Kidney (tissue), 22 donors: ENCODE measurements at places on chromosomes 2 and 18.

- H3K4me1 ChIP-seq, result peaks cover 2% of the 10 kb centered on the region
- no peak overlapping the region for H3K4me3 ChIP-seq
- H3K36me3 ChIP-seq, result no peaks in the 10 kb centered on the region
- peaks cover 2% of the 10 kb centered on the region for H3K27me3 ChIP-seq
- H3K27ac ChIP-seq, result no peak overlapping the region
These were observed 597 bp upstream of the TEKT4 start for GRCh38 chr2:94870440-94871225.

DNA sequence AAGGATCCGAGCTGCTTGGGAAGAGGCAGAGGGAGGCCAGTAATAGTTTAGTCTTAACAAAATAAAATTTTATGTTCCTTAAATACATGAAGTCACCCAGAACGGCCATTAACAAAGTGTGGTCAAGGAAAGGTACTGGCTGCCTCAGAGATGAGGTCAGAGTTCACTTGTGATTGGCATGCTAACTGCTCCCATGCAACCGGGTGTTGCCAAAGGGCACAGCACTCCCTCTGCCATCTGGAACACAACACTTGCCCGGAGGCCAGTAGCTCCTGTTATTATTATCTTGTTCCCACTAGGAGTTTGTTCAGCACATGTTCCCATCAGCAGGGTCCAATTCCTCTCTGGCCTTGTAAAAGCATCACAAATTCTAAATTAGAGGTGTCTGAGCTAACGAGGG is 207.0 kb downstream of the CYP26B1 start:
- DNase-seq, result no peak
- no peaks in the 10 kb centered on the region for H3K4me1 ChIP-seq
- no peak overlapping the region for H3K27ac ChIP-seq
- H3K4me3 ChIP-seq, result no peak overlapping the region

GRCh38 chr2:239259173-239259572 is 141.6 kb downstream of the HDAC4 start:
- DNase-seq, result peak; percentile 46
- no peaks in the 10 kb centered on the region for H3K4me1 ChIP-seq
- H3K27me3 ChIP-seq, result no peaks in the 10 kb centered on the region
- no peak overlapping the region for H3K4me3 ChIP-seq
- H3K27ac ChIP-seq, result no peak overlapping the region
- H3K36me3 ChIP-seq, result no peaks in the 10 kb centered on the region

DNA sequence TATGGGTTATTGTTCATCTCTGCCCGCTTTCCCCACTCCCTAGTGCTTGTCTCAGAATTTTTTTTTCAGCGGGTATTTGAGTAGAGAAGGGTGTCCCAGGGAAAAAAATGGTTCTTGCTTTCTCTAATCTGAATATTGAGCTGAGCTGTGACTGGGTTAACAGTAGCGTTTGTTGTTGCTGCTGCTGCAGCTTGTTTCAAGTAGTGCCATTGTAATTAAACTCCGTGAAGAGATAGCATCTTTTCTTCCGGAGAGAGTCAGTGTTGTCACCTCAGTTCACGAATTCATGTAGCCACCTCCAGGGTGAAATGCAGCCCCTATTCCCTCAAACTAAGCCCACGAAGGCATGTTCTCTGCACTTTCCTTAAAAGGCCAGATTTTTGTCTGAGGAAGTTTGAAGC is 1.5 kb upstream of the AAK1 start:
- DNase-seq, result no peak
- H3K4me3 ChIP-seq, result peak overlapping the region; percentile 98
- H3K4me1 ChIP-seq, result peaks cover 4% of the 10 kb centered on the region
- H3K36me3 ChIP-seq, result no peaks in the 10 kb centered on the region
- H3K27me3 ChIP-seq, result no peaks in the 10 kb centered on the region
- no peak overlapping the region for H3K27ac ChIP-seq

DNA sequence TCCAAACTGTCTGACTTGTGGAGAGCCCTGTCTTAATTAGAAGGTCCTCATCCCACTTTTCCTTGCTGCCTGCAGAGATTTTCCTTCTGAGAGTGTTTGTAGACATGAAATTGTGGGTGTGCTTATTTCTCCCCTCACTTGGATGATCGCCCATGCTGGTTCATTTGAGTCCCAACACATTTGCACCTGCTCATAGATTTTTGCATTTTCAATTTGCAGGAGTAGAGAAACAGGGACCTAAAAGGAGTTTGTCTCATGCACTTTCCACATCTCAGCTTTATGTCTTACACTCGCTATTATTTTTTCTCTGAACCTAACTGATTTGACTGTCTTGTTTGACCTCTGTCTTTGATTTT is 33.2 kb upstream of the FHL2 start:
- no peaks in the 10 kb centered on the region for H3K36me3 ChIP-seq
- no peak overlapping the region for H3K4me3 ChIP-seq
- no peaks in the 10 kb centered on the region for H3K4me1 ChIP-seq
- no peak for DNase-seq
- H3K27me3 ChIP-seq, result no peaks in the 10 kb centered on the region

- H3K27me3 ChIP-seq, result no peaks in the 10 kb centered on the region
- no peak for DNase-seq
- no peak overlapping the region for H3K27ac ChIP-seq
- H3K36me3 ChIP-seq, result no peaks in the 10 kb centered on the region
- H3K4me1 ChIP-seq, result no peaks in the 10 kb centered on the region
These were observed 124.9 kb downstream of the B3GNT2 start for GRCh38 chr2:62320657-62321357.

DNA sequence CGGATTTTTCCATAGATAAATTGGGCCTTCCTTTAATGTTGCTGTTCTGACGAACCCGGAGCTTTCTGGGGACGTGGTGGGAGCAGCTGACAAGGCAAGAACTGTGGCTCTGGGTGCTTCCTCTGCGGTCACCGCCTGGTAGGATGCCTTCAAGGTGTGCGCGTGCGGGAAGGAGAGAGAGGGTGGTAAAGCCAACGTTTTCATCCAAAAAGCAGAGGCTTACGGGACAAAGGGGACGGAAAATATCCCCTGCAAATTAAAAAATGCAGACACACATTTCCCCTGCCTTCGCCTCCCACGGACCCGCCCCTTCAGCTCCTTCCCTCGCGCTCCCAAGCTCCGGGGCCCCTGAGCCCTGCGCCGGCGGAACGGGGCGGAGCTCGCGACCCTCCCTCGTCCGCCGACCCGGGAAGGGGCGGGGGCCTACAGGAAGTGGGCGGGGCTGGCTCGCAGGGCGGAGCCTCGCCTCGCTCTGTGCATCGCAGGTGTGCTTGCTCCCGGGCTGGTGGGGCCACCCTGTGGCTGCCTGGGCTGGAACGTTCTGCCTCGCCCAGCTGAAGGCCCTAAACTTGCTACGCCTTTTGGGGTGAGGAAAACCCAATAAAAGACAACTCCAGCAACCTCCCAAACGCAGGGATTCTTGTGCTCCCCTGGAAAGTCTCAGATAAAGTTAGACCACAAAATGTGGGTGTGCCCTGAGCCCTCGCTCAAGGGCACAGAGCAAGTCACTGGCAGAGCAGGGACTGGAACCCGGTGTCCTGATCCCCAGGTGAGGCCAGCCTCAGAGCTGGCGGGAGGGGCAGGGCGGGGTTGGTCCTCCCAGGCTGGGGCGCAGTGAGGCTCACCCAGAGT is 25.4 kb upstream of the SLC66A3 start:
- DNase-seq, result peak; percentile 93
- no peaks in the 10 kb centered on the region for H3K36me3 ChIP-seq
- peak overlapping the region; percentile 49 for H3K27ac ChIP-seq
- H3K4me3 ChIP-seq, result peak overlapping the region; percentile 51

DNA sequence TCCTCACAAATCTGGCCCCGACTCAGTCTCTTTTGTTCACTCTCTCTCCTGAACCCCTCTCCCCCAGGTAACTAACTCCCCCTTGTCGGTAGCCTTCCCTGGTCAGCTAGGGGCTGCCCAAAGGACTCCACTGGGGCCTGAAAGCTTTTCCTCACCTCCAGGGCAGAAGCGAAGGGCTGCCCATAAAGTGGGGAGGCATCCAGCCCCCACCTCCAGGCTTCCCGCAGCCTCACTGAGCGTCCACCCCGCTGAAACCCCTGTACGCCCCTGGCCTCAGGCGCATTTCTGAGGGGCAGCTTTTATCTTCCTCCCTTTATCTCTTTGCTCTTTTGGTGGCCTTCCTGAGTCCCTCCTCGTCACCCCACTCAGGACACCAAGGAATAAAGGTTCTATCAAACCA is 249.3 kb downstream of the CYP26B1 start:
- DNase-seq, result no peak
- no peaks in the 10 kb centered on the region for H3K4me1 ChIP-seq
- no peaks in the 10 kb centered on the region for H3K27me3 ChIP-seq
- no peak overlapping the region for H3K27ac ChIP-seq
- no peak overlapping the region for H3K4me3 ChIP-seq

- no peaks in the 10 kb centered on the region for H3K27me3 ChIP-seq
- H3K4me1 ChIP-seq, result peaks cover 4% of the 10 kb centered on the region
- H3K4me3 ChIP-seq, result no peak overlapping the region
These were observed 43.5 kb upstream of the NPAS2 start for GRCh38 chr2:100776445-100776844.

- no peaks in the 10 kb centered on the region for H3K36me3 ChIP-seq
- H3K27me3 ChIP-seq, result no peaks in the 10 kb centered on the region
- no peak overlapping the region for H3K27ac ChIP-seq
- no peaks in the 10 kb centered on the region for H3K4me1 ChIP-seq
These were observed 19.6 kb downstream of the CAPN14 start for GRCh38 chr2:31197669-31198068.

- H3K27ac ChIP-seq, result no peak overlapping the region
- H3K4me3 ChIP-seq, result no peak overlapping the region
- no peaks in the 10 kb centered on the region for H3K27me3 ChIP-seq
- no peaks in the 10 kb centered on the region for H3K4me1 ChIP-seq
- H3K36me3 ChIP-seq, result no peaks in the 10 kb centered on the region
These were observed 208.7 kb downstream of the LOXHD1 start for GRCh38 chr18:46448347-46448746.

GRCh38 chr18:11040823-11041656 is 108.3 kb downstream of the PIEZO2 start:
- H3K4me3 ChIP-seq, result no peak overlapping the region
- DNase-seq, result peak; percentile 46
- no peaks in the 10 kb centered on the region for H3K27me3 ChIP-seq
- no peaks in the 10 kb centered on the region for H3K4me1 ChIP-seq

DNA sequence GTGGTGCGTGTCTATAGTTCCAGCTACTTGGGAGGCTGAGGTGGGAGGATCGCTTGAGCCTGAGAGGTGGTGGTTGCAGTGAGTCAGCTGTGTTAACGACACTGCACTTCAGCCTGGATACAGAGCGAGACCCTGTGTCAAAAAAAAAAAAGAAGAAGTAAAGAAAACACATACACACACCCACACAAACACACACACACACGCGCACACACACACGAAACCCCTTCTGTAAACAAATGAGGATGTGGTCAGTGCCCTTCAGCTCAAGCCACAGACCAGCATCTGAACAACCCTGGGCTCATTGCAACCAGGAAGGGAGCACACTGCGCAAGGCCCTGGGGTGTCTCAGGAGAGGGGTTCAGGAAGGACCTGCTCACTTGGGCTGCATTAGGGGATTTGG is 47.9 kb upstream of the KCNF1 start:
- no peaks in the 10 kb centered on the region for H3K36me3 ChIP-seq
- no peak for DNase-seq
- no peak overlapping the region for H3K4me3 ChIP-seq
- H3K4me1 ChIP-seq, result peaks cover 5% of the 10 kb centered on the region
- no peak overlapping the region for H3K27ac ChIP-seq

DNA sequence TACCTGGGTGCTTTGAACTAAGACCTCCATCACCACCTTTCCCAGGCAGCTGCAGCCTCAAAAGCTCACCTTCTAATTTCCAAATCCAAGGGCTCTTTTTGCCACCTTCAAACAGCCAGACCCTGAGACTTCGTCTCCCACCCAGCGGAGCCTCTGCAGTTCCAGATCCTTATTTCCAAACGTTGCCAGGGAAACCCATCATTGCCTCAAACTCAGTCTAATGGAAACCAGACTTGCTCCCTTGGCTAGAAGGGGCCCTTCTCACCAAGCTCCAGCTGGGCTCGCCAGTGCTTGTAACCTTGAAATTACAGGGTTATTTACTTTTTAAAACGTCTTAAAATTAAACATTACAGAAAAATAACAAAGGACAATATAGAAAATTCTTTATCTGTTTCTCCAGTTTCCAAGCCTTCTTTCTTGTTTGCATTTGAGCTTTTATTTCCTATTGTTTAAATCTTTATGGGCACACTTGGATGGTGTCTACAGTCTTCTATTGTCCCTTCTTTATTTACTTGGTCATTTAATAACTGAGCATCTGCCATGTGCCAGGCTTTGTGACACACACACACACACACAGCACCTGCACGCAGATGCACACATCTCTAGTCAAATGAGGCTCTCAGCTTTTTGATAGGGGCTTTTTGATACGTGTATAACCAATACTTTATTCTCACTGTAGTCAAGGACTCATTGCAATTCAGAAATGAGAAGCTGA is 36.1 kb downstream of the TRPM8 start:
- no peak for DNase-seq
- no peak overlapping the region for H3K27ac ChIP-seq
- H3K4me3 ChIP-seq, result no peak overlapping the region
- no peaks in the 10 kb centered on the region for H3K36me3 ChIP-seq
- no peaks in the 10 kb centered on the region for H3K4me1 ChIP-seq

DNA sequence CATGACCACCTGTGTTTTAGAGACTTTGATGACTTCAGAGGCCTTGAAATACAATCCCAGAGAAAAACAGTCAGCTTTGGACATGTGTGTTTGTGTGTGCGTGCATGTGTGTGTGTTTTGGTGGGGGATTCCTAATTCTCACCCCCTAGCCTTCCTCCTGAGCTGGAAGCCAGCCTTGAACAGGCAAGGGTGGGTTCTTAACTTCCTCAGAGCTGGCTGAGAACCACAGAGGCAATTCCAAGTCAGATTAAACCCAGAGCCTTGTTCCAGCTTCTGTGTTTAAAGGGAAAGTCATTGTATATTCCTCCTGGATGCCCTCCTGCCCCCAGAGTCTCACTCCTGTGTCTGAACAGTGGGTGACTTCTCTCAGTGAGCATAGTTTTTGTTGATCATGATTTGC is 45.2 kb upstream of the MGAT4A start:
- H3K27me3 ChIP-seq, result no peaks in the 10 kb centered on the region
- DNase-seq, result no peak
- H3K36me3 ChIP-seq, result no peaks in the 10 kb centered on the region
- no peak overlapping the region for H3K4me3 ChIP-seq
- no peak overlapping the region for H3K27ac ChIP-seq

DNA sequence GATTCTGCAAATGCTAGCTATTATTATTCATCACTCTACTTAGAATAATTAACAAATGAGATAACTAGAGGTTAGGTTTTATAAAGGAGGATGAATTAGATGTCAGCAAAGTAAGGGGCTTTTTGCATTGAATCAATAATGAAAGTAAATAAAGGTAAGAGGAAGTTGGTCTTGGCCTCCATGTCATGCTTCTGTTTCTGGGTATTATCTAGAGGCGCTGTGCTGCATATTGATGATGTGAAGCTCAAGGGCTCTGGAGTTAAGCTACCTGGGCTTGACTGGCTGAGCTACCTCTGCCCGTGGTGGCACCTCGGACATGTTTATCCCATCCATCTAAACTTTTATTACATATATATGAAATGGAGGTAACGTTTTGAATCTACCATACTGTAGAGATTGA is 350.9 kb downstream of the PARD3B start:
- H3K4me1 ChIP-seq, result no peaks in the 10 kb centered on the region
- H3K27me3 ChIP-seq, result no peaks in the 10 kb centered on the region
- no peak overlapping the region for H3K27ac ChIP-seq
- no peak for DNase-seq
- H3K36me3 ChIP-seq, result no peaks in the 10 kb centered on the region
